ENCODE measurements at places on chromosomes 1 and 21.

DNA sequence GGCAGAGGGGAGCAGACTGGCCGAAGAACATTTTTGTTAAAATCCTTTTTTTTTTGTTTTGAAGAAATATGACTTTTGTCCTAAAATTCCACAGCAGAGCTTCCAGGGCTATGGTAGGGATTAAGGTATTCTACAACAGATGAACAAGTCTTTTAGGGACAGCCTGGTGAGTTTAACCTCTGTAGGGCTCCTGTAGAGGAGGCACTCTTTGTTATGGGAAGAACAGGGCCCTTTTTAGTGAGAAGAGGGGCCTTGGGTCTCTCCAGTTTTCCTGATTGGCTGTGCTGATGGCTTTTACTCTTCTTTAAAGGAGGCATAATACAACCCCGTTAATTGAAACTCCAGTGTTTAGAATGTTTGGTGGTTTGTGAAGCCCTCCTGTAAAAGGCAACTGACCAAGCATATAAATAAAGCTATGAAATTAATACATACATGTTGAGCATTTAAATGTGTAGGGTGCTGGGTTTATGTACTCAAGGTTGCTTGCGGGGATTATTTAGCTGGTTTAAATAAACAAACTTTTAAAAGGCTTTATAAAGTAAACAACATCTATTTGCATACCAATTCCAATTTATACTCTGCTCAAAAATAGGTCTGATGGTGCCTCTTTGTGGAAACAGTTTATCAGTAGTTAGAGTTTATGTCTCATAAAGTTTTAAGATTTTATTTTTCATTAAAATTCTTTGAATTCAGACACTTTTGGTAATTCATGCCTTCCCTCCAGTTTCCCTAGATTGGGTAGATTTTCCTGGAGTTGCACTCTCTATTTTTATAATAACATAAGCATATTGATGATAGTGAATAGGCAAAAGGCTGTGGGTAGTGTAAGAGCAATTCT lies 46.5 kb downstream of the PBX1 start:
- no peak for DNase-seq

- no peak for DNase-seq
Observed at GRCh38 chr1:43856188-43856587, 77.4 kb upstream of the ARTN start.

GRCh38 chr1:180343921-180344769 lies 114.1 kb downstream of the LHX4 start:
- DNase-seq: no peak

DNA sequence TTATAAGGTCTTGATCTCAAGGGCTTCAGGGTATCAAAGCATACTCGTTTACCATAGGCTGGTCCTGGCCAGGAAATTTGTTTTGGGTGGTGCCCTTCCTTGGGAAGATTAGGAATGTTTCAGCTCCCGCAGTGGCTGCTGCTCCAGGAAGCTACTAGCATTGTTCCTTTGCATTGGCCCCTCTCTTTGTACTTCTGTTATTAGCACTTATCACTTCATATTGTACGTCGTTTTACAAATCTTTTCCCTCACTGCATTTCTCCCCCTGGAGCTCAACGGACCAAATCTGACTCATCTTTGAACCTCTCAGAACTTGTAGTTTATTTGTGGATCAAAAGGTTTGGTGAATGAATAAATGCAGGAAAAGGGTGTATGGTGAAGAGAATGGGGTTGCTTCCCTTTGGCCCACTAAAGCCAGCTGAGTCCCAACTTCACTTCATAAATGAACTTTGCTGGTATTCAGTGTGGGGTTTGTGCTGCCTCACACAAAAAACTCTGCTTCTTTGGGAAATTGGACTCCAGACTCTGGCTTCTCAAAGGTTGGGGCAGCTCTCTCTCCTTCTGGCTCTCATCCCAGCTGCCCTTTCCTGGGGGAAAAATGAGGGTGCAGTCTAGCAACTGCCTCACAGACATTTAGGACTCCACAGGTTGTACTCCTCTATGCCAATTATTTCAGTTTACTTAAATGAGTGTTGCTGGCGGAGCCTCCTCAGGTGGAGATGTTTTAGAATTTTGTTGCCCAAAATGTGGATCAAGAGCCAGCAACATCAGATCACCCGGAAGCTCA lies 5.9 kb downstream of the GNAT2 start:
- no peak for DNase-seq

- DNase-seq: no peak
Observed at GRCh38 chr1:89635825-89636815, 3.2 kb downstream of the LRRC8C start.

DNA sequence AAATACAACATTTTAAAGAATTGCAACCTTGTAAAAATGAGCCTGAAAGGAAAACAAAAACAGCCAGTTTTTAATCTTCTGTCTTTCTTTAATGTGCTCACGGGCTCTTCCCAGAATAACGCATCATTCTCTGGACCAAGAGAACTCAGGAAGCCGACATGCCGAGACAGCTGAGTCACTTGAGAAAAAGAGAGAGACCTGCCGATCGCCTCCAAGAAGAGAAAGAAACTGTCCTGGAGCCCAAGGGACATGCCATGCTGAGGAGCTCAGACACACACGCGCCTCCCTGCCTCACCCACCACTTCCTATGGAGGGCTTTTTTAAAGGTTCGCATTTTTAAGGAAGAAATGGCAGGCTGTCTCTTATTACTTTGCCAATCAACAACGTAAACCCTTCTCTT lies 176.4 kb downstream of the ZNF281 start:
- DNase-seq: no peak

GRCh38 chr1:239922778-239923522 lies 168.7 kb upstream of the FMN2 start:
- DNase-seq: no peak

GRCh38 chr1:36520056-36520455 lies 37.3 kb upstream of the CSF3R start:
- DNase-seq: no peak

DNA sequence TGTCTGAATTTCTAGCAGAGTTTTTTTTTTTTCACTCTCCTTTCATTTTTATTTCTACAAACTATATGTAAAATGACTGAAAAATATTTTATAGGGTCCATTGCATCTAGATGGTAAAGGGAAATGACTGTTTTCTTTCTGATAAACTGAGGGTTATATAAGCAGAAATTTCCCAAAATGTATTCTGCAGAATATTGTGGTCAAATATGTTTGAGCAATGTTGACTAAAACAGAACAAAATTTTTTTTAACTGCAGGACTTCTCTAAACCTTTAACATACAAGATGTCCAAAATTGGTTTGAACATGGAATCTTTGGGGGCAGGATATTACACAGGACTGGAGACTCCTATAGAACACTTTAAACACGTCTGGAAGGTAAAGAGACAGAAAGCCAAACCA lies 190.5 kb downstream of the TOMM20 start:
- DNase-seq: no peak

GRCh38 chr1:210817385-210818275 lies 316.3 kb downstream of the KCNH1 start:
- DNase-seq: no peak

- DNase-seq: no peak
Observed at GRCh38 chr1:117093091-117093534, 28.4 kb downstream of the TRIM45 start.

GRCh38 chr1:62487956-62488355 lies 51.1 kb downstream of the USP1 start:
- DNase-seq: no peak

GRCh38 chr21:44628707-44629391 lies 2.0 kb downstream of the KRTAP10-9 start:
- no peak for DNase-seq

DNA sequence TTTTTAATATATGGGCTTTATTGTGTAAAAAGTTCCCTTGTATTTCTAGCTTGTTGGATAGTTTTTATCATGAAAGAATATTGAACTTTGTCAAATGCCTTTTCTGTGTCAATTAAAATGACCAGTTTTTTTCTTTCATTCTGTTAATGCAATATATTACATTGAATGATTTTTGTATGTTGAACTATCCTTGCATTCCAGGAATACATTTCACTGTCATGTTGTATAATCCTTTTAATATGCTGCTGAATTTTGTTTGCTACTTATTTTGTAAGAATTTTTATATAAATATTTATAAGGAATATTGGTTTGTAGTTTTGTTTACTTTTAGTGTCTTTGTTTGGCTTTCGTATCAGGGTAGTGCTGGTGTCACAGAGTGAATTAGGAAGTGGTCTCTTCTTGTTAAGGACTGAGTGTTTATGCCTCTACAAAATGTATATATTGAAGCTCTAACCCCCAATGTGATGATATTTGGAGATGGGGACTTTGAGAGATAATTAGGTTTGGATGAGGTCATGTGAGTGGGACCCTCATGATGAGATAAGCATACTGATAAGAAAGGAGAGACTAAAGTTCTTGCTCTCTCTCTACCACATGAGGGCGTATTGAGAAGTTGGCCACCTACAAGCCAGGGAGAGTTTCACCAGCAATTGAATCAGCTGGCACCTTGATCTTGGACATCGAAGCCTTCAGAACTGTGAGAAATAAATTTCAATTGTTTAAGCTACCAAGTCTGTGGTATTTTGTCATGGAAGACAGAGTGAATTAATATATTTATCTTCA lies 12.0 kb upstream of the SLAMF6 start:
- DNase-seq: no peak

GRCh38 chr1:111851552-111851951 lies 95.9 kb downstream of the DDX20 start:
- no peak for DNase-seq

DNA sequence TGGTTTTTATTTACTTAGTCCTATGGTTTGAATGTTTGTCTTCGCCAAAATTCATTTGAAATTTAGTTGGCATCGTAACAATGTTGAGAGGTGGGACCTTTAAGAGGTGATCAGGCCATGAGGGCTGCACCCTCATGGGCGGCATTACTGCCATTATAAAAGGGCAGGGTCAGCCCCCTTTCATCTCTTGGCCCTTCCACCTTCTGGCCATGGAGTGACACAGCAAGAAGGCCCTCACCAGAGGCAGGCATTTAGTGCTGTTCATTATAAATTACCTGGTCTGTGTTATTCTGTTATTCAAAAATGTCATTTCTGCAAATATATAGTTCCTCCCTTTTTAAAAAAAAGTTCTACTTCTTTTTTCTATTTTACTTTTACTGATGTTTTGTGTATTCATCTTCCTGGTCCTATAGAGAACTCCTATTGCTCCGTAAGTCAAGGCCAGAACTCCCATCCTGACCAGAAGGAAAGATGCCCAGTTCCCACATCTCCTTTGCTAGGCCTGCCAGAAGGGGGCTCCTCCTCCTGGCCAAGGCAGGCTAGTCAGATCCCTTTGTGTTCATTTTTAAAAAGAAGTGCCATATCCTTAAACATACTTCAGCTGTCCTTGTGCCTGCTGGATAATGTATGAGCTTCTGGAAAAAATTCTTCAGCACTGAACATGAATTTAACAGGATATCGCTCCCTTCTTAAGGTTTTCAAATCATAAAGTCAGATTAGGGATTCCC lies 10.0 kb upstream of the LBR start:
- no peak for DNase-seq

DNA sequence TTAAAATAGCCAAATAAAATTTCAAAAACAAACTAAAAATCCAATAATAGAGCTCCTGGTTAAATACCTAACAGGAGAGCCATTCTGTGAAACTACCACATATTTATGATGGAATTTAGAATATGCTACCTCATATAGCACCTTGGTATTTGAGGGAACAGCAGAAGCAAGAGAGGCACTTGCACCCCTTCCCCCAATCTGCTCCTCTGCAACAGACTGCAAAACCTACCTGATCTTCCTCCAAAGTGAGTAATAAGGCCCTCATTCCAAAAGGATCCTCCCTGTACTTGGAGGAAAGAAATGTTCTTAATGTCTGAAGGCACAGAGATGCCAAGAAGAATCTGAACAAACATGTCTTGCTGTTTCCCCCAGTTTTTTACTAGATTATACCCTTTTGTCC lies 28.1 kb upstream of the RNPC3 start:
- DNase-seq: no peak

DNA sequence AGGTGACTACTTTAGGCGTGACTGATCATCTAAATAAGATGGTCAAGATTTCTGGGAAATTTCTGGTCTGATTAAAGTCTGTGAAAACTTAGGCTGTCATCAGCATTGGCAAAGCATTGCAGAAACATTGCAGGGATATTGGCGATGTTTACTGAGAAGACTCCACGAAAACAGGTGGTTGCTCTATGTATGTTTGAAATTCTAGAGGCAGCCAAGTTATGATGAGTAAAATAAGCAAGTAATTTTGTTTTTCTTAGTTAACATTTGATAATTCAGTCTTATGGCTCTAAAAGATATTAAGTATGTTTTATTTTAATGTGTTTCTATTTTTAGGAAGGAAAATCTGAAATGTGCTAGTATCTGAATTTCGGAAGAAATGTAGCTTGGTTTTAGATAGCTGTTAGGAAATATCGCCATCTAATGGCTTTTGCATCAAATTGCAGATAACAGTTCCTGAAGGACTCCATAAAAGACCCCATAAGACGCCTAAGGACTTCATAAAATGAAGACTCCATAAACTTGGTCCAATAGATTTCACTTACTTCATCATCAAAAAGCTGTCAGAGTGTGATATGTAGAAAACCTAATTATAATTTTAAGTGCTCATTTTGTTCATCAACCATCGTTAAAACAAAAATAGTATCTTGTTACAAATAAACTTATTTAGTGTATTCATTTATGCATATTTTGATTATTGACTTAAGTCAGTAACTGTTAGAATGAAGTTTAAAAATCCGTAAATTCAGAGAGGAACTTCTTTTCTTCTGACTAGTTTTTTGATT lies 344.6 kb downstream of the RYR2 start:
- no peak for DNase-seq

DNA sequence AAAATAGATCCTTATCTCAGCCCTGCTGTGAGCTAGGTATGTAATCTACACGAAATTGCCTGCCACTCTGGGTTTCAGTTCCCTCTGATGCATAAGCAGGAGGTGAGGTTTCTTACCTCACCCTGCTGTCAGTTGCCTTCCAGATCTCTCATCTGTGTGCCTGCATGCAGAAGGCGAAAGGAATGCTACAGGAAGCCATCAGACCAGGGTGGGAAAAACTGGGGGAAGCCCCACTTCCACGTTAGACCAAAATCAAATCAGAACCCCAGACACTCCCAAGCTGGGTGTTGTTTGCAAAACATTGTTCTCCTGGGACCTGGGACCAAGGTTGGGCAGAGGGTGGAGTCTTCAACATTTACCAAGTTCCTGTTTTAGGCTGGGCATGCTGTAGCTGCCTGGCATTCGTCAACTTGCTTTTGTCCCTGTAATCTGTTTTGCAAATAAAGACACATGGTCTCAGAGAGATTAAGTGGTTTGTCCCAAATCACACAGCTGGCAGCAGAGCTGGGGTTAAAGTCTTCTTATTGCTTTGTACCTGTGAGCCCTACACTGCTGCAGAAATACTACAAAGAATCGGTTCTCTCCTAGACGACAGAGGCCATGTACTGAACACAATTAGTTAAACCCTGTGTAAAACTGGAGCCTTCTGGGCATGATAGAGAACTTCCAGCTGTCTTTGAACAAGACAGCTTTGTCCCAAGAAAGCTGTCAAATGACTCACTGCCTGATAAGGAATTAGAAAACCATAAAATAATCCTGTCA lies 389.7 kb upstream of the RUNX1 start:
- no peak for DNase-seq

GRCh38 chr1:92346866-92347640 lies 48.2 kb downstream of the RPAP2 start:
- DNase-seq: no peak
